ENCODE measurements at places on chromosomes 11 and 22.

DNA sequence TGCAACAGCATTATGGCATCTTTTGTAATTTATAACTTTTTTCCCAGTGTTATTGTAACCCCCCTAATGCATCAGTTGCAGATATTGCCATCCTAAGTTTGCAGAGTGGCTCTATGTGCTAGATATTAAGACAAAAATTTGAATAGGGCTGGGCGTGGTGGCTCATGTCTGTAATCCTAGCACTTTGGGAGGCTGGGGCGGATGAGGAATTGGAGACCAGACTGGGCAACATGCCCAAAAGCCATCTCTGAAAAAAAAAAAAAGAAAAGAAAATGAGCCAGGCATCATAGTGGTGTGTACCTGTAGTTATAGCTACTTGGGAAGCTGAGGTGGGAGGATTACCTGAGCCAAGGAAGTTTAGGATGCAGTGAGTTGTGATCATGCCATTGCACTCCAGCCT, 50.1 kb upstream of the MUC15 start:
- no peak for DNase-seq

DNA sequence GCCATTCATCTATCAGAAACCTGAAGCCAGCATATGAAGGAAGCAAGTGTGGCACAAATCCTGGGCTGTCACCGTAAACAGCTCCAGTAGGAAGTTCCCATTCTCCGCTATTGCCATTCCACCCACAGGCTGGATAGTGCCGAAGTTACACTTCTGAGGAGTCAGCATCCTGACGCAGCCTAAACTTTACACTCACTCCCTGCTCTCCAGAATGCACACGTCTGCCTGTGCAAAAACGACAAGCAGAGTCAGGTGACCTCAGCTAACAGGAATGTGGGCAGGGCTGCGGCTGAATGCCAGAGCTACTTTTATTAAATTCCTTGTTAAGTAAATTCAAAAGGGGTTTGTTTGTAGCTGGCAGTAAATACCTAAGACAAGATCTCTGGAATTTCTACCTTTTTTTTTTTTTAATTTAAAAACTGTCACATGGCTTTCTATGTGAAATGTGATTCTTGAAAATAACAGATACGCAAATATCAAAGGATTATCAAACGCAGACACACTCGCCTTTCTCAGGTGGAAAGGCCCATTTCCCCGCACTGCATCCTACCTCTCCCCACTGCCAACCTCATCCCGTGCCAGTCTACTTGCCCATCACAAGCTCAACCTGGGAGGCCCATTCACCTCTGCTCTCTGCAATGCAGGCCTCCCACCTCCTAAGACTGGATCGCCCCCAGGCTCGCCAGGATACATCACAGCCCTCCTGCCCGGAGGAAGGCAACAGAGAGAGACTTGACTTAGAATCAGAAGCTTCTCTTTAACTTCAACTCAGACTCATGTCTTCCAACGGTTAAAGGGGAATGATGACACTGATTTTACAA, 33.5 kb downstream of the NFRKB start:
- DNase-seq = no peak

DNA sequence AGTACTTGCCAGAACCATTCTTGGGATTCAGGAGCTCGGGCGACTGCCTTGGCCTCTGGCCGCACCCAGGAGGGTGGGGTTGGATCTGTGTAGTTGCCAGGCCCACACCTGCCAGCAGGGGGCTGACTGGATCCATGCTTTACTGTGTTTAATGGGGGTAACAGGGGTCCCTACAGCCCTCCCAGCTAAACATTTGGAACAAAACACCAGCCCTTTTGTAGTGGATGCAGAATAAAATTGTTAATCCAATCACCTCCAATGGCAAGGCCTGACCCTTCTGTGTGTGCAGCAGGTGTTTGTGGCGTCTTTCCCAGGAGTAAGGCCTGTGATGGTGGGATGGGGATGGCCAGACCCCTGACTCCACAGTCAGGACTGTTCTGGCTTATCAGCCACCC, 22.5 kb downstream of the SUN2 start:
- DNase-seq = no peak

- no peak for DNase-seq
Measured at GRCh38 chr11:121841487-121842191, 274.4 kb downstream of the BLID start.

- no peak for DNase-seq
Measured at GRCh38 chr22:18091916-18092526, 14.2 kb downstream of the PEX26 start.

DNA sequence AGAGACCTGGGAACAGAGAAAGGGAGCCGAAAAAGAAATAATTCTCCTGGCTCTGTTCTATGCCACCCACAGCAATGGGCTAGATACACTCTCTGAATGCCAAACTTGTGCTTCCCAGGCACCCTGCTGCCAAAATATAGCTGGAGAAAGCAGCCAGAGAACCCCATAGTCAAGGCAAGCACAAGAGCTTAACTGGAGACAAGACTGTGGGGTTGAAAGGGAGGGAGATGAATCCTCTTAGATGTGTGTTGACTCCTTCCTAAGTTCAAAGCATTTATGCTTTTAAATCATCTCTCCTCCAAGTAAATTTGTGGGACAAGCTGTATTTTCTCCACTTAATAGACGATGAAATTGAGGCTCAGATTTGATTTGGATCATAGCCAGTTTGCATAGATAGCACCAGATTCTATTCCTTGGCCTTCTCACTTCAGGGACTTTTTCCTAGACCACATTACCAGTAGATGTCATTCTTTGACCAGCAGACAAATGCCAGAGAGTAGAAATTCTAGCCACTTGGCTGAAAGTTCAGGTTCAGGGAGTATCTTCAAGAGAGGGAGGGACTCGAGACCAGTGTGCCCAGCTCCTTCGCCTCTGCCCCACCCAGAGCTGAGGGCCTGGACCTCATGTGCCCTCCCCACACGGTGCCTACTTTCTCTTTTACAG, 16.5 kb upstream of the ETS1 start:
- DNase-seq = no peak

DNA sequence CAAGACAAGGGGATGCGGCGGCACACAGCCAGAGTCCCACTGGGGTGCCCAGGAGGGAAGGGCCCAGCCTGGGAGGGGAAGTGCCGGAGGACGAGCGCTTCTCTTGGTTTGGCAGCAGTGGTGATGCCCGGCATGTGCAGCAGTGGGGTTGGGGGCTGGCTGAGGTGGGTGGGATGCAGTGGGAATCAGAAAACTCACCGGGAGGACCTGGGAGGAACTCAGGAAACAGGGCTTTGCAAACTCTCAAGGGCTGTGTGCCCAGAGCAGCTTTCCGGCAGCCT, 3.0 kb downstream of the FERMT3 start:
- DNase-seq = no peak

- DNase-seq = no peak
Measured at GRCh38 chr11:30876663-30877396, 290.7 kb upstream of the MPPED2 start.

- DNase-seq = no peak
Measured at GRCh38 chr11:2182692-2183474, 11.3 kb upstream of the TH start.

- DNase-seq = no peak
Measured at GRCh38 chr11:27926981-27927481, 180.9 kb downstream of the KIF18A start.

DNA sequence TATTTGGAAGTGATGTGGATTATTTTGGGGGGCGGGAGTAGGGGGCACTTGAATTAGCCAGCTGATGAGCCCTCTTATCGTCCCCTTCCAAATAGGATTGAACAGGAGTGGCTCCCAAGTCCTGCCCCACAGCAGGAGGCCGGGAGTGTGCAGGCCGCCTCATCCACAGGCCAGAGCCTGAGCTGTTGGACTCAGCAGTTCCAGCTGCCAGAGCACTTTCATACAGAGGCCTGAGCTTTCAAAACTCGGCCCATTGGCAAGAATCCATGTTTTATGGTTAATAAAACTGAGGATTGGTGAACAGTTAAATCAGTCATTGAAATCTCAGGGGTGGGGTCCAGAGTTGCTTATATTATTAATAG, 9.6 kb downstream of the FAM118A start:
- no peak for DNase-seq

DNA sequence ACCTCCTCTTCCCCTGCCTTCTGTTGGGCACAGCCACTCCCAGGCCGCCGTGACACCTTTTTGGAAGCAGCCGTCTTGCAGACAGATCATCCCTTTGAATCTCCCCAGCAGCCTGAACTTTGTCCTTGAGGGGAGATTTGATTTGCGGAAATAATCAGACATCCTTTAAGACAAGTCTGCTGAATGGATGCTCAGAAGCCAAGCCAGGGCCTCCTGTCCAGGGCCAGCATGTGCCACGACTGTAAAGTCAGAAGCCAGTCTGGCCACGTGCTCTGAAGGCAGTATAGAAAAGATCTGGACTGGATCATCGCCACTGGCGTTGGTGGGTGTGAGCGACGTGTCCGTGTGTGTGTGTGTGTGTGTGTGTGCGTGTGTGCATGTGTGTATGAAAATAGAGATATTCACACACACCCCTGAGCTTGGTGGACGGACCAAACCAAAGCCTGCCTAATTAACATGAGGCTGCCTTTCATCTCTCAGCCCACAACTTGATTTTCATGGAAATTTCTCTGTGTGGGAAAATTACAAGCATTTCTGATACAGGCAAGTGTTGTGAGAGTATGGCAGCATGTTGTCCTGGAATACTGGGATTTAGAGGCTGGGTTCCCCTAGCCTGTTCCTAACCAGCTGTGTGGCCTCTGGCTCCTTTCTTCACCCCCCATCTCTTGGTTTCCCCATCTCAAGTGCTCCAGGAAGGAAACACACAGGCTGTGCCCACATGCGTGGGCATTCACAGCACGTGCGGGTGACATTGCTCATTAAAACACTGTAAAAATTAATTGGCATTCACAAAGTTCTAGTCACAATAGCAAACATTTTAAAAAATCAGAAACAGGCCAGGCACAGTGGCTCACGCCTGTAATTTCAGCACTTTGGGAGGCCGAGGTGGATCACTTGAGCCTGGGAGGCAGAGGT, 61.8 kb upstream of the WNT7B start:
- DNase-seq = no peak

DNA sequence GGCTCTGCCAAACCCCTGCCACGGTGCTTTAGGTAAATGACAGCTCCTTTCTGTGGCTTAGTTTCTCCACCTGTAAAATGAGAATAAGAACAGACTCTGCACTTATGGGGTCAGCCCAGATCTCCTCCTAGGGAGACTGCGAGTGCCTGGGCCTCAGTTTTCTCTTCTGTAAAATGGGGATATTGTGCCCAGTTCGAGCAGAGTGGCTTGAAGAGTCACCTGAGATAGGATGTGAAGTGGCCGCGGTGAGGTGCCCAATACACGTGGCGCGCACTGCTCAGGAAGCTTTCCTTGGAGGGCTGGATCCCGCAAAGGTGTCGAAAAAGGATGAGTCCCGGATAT, 473 bp upstream of the EMID1 start:
- DNase-seq = no peak

GRCh38 chr22:41446057-41446501, 522 bp downstream of the TOB2 start:
- no peak for DNase-seq

- DNase-seq = no peak
Measured at GRCh38 chr11:24872651-24873311, 375.9 kb downstream of the LUZP2 start.

- DNase-seq = no peak
Measured at GRCh38 chr11:12199231-12199948, 89.0 kb downstream of the MICAL2 start.

- no peak for DNase-seq
Measured at GRCh38 chr11:114321621-114322257, 25.5 kb downstream of the NNMT start.

GRCh38 chr11:19110295-19110694, 6.7 kb upstream of the ZDHHC13 start:
- DNase-seq = no peak
